ENCODE measurements at places on chromosomes 5 and 9.

DNA sequence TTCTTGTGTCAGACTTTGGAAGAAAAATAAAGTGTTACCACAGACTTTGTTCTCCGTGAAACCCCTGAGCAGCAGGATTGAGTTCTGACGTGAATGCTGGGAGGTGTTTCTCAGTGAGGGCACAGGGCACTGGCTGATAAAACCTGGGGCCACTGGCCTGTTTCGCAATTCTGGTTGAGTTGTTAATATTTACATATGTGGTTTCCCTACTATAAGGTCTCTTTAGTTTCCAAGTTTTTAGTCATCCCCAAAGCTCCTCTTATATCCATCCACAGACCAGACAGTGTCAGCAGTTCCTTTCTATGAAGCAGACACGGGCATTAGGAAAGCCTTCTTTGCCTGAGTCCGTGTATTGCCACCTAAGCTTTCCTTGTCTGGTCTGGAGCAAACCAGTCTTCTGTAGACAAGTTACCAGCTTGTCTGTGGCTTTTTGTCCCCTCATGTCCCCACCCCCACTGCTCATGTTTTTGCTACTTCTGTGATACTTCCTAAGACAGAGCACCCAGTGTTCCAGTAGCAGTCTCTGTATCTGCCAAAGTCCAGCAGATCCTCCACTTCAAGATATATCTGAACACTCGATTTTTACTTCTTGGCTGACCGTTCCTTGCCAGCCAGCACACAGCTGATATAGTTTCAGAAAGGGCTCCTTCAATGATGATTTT is 42.0 kb downstream of the ACO1 start:
- no peak for DNase-seq

GRCh38 chr9:136673088-136673974 is 10.6 kb downstream of the EGFL7 start:
- no peak for DNase-seq

DNA sequence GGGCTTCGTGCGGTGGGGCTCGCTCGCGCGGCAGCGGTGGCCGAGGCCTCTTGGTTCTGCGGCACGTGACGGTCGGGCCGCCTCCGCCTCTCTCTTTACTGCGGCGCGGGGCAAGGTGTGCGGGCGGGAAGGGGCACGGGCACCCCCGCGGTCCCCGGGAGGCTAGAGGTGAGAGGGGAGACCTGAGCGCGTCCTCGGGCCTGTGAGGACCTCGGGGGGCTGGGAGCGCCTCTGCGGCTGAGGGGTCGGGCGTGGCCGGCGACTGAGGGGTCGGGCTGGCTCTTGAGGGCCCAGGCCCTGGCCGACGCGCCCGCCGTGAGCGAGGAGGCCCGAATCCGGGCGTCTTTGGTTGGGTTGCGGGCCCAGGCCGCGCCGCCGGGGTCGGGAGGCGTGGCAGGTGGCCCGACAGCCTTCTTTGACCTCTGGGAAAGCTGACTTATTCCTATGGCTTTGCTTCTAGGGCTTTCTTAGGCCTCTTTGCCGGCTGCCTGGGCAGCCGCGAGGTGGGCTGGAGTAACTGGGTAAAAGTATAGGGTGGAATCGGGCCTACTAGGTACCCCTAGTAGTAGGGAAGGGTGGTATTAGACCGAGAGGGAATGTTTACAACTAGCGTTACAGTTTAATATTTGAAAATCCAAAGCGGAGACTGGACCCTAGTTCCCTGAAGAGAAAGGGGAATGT is at the start of gene CANX:
TSS of gene CANX (plus strand) at position 33 of the 681 bp plus-strand sequence. CDS start 6,715 bp downstream, outside the sequence.
- DNase-seq, result no peak

- no peak for DNase-seq
These were observed 25.0 kb upstream of the FREM1 start for GRCh38 chr9:14935106-14935751.

- no peak for DNase-seq
These were observed 88.7 kb downstream of the RAPGEF1 start for GRCh38 chr9:131651160-131651559.

- DNase-seq, result no peak
These were observed 937 bp upstream of the HMGCR start for GRCh38 chr5:75335952-75336614.

- DNase-seq, result no peak
These were observed 106.7 kb downstream of the OXCT1 start for GRCh38 chr5:41763574-41763973.

GRCh38 chr5:62587737-62588136 is 9.1 kb downstream of the LRRC70 start:
- no peak for DNase-seq

- peak; percentile 13 for DNase-seq
These were observed 41.6 kb downstream of the ADAMTS12 start for GRCh38 chr5:33850100-33850594.

All from stimulated activated CD4-positive, alpha-beta T cell treated with anti-CD3 and anti-CD28 coated beads, Interleukin-1b, Interleukin-23, amount 100 ng/mL, for 24 hours (primary cell).